NCI-H187 (cell line): ENCODE measurements at places on chromosomes 1 and 21.

- DNase-seq, result peak; percentile 13
These were observed 29.4 kb upstream of the CD2 start for GRCh38 chr1:116724765-116725375.

DNA sequence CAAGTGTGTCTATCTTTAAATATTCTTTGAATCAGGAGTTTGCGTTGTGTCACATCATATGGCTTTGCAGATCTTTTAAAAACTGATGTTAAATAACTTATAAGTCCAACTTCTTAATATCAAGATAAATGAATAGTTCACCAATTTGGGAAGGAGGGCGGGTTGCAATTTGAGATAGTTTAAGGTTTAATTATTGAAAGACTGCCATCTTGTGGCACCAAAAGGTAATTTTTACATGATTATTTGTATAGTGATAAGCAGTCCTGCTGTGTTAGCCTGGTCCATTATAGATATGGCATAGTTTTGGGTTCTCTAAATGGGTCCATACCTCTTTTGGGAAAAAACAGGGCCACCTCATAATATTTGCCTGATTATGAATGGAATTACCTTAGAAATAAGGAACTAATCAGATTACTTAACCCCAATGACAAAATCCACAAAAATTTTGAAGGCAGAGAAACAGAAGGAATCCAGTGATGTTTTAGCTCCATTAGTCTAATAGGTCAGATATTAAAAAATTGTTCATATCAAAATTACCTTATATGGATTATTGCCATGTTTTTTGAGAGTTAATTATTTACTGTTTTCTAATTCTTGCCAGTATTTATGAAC is 64.3 kb downstream of the PRKAA2 start:
- peak; percentile 4 for DNase-seq

DNA sequence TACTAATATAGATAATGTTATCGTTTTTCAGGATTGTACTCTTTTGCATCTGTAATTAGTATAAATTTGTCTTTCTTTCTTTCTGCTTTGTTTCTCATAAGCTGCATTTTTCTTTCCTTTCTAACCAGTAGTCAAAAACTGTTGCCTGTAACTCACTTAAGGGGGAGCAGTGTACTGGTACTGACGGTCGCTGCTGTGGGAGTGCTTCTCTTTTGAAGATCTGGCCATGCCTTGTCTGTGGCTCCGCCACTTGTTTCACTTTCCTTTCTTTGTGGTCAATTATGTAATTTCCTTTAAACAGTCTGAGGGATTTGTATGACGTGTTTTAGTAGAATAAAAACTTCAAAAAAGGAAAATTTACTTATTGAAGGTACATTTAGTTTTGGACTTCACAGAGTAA is 37.0 kb downstream of the MIA3 start:
- DNase-seq, result no peak

- no peak for DNase-seq
These were observed 133.4 kb upstream of the FGGY start for GRCh38 chr1:59163268-59164092.

DNA sequence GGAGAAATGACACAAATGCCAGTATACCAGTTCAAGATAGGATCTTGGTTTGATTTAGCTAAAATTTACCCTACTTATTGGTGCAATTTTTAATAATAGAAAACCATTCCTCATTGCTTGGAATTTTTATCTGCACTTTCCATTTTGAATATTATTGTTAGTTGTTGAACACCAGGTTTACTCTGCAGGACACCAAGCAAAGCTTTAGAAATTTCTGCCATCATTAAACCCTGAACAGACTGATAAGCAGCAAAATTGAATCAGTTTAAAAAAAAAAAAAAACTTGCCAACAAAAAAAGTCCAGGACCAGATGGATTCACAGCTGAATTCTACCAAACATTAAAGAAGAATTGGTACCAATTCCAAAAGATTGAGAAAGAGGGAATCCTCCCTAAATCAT is 71.5 kb downstream of the POU2F1 start:
- no peak for DNase-seq

DNA sequence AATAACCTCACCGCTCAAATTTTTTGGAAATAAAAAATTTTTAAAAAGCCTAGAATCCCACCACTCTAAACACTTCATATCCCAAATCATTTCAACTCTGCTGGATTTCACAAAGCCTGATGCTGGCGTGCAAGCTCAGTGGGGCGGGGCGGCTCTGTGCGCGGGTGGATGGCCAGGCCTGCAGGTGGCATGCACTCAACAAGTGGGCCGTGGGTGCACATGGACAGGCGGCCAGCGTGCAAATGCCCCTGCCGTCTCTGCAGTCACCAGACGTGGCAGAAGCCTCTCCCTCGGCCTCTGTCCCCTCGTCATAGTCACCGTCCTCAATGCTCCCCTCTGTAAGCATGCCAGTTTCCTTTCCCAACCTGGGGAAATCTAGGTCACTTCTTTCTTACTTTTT is 6.6 kb upstream of the PDE9A start:
- DNase-seq, result no peak

DNA sequence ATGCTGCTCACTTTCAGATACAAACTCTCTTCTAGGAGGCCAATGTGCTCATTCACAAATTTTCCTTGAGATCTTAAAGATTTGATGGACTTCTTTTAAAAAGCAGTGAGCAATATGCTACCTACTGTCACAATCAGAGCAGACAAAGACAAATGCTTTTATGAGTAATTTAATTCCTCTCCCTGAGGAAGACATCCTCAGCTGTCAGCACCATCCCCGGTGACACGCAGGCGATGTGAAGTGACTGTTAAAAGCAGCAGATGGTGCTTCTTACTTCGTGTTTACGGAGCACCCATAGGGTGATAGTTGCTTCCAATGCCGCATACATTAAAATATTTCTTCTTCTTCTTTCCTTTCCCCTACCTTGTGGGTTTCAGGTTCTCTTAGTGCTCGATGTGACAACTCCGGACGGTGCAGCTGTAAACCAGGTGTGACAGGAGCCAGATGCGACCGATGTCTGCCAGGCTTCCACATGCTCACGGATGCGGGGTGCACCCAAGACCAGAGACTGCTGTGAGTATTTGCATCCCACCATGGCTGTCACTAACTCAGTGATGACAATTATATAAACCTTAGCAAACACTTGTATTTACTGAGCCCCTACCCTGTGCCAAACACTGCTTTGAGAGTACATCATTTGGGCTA is 29.1 kb downstream of the LAMC2 start:
- peak; percentile 70 for DNase-seq

GRCh38 chr1:182784556-182785171 is 4.9 kb upstream of the NPL start:
- peak; percentile 53 for DNase-seq

DNA sequence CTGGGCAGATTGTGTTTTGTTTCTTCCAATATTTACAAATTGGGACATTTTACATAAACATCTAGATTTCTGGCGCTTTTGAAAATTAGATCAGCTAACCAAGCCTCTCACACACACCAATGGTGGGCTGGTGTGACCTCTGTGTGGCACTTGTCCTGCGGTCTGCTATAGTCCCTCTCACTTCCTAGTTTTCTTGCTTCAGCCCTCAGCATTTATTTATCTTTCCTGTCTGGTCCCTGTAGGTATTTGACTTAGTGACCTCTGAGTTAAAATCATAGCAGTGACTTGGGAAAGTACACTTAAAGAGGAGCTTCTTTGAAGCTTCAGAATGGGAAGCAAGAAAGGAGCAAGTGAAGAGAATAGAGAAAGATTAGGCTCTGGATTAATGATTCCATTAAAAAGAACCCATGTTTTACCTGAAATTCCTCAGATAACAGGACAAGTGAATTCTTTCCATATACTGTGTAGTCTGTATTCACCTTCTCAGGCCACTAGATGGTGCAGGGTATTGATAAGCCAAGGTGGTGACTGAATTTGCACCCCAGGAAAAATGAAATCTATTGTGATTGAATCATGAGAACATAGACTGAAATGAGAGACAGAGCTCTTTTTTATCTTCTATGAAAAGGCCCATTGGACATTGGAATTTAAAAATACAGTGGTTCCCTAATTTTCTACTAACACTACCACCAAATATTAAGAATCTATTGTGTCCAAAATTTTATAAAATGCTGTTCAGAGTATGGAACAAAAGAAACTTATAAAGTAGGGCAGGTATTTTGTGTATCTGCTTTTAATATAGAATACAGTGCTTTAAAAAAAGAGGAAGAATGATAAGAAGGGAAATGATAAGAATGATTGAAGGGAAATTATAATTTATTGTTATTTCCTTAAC is 7.1 kb upstream of the DIPK1A start:
- DNase-seq, result no peak

- no peak for DNase-seq
These were observed 22.9 kb downstream of the NRDC start for GRCh38 chr1:51855624-51856023.

- DNase-seq, result no peak
These were observed 41.7 kb downstream of the DIP2A start for GRCh38 chr21:46500224-46500861.

DNA sequence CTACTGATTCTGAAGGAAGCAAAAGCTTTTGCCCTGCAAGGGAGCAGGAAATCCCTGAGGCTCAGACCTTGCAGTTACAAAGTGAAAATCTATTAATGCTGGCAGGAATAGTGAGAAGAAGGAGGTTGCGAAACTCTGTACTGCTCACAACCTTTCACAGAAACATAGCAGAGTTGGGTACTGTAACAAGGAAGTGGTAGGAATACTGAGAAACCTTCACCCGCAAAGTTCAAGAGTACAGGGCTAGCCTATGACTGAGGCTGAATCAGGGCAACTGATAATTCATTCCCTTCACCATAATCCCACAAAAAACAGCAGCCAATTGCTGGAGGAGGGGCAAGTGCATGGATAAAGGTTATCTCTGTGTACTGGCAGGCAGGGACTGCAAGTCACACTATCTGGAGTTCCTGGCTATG is 23.9 kb upstream of the KCTD3 start:
- no peak for DNase-seq

DNA sequence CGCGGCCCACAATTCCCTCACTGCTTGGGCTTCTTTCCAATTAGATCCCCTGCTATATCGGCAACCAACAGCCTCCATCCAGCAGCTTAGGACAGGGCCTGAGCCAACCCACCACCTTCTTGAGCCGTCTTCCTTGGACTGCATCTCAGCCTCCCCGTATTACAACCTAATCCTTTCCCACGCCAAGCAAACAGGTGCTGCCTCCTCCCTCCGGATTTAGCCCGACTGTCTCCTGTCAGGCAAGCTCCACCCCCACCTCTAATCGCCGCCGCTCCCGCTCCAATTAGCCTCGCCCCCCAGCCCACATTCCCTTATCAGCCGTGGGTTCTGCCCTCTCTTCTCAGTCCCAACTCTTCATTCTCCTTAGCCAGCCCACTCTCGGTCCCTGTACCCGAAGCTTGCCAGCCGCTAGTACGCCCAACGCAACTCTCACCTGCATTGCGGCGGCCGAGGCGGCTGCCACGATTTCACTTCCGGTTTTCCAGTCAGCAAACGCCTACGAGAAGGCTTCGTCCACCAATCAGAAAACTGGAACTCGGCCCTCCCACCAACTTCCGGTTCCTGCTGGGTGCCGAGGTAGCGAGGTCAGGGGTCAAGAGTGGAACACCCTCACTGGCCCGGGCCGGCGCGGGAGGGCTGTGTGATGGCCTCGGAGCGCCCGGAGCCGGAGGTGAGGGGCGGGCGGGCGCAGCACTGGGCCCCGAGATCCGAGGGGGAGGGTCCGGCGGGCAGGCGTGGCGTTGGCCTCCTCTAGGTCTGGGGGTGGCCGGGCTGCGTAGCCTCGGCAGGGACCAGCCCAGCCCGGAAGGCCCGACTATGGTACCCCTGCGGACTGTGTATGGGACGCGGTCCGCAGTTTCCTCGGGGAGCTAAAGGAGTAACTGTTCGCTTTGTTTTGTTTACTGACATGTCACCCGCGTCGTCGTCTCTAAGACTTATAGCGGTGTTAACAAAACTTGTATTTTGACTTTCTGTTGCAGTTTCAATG is at the start of the genes MED8 and SZT2:
Gene MED8 (minus strand): TSS at position 475 of the 988 bp plus-strand sequence. CDS start 36 bp downstream, at position 439.
Gene SZT2 (plus strand): TSS at position 574 of the 988 bp plus-strand sequence. CDS start 70 bp downstream, at position 644.
- DNase-seq, result peak; percentile 89

GRCh38 chr21:24127651-24128050 is 1479.6 kb downstream of the MRPL39 start:
- DNase-seq, result no peak

DNA sequence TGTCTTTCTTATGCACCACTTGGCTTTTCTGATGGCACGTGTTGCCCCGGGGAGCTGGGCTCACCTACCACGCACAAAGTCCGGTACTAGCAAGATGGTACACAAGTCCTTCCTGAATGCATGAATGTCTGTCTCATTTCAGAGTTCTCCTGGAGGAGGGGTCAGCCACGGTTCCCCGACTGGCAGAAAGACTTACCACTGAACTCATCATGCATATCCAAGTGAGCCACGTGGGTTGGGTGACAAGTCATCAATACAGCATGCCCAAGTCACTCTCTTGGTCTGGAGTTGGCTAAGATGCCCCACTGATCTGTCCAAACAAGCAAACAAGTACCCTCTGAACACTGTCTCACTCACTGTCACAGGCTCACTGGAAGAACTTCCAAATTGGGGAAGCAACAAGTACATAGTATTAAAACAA is 28.6 kb upstream of the MX1 start:
- DNase-seq, result no peak

DNA sequence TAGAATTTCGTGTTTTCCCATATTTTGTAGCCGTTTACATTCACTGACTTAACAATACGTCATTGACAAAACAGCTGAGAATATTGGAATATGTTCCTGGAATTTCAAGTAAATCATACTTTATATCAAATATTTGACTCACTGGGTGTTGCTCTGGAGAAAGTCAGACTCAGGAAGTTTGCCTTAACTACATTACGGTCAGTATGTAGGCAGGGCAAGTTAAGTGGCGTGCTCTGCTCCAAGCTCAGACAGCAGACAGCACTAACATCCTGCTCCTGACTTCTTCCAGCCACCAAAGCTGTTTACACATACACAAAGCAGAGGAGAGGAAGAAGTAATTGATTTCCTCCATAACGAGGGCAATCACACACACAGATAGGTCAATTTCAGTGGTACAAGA is 414.6 kb downstream of the LRRIQ3 start:
- no peak for DNase-seq

DNA sequence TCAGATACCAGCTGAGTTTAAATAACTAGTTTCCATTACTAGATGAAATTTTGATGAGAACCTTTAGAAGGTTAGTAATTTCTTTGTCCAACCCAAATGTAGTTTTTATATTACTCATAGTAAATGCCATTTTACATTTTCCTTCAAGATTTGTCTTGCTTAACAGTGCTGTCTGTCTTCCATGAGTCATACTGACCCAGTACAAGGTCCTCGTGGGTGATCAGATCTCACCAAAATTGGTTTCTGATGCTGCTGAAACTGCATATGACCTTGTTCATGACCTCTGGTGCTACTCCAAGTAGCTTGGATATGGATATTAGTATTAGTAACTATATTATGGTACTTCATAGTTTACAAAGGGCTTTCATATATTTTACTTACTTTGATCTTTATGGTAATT is 207.1 kb downstream of the RYR2 start:
- no peak for DNase-seq

GRCh38 chr21:17082843-17083483 is 429.9 kb upstream of the CXADR start:
- DNase-seq, result no peak

DNA sequence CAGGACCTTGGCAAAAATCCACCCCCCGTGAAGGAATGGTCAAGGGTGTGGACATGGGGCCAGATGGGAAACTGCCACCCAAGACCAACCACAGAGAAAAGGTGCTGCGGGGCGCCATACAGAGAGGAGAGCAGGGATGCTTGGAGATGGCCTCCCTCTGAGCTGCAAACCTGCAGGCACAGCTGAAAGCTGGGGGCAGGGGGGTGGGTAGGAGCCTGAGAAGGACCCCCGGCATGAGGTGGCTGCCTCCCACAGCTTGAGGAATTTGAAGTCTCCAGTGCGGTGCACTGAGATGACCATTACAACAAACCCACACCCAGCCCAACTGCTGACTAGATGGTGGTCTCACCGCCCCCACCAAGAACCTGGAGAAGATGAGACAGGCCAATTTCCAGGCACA is 84.8 kb downstream of the WDR4 start:
- no peak for DNase-seq

GRCh38 chr21:9767592-9768375 is 753.6 kb upstream of the TPTE start:
- no peak for DNase-seq
